ENCODE measurements at places on chromosomes 4 and X. TPM values are rescaled to one million over a fixed set of nuclear protein-coding genes. Genes with fewer than 3 reads are reported as not detected.

- peak; percentile 22 for DNase-seq
Measured at GRCh38 chr4:146311238-146311970, 97.1 kb downstream of the REELD1 start.

Gene TMPRSS11F
- total RNA-seq, result not detected

DNA sequence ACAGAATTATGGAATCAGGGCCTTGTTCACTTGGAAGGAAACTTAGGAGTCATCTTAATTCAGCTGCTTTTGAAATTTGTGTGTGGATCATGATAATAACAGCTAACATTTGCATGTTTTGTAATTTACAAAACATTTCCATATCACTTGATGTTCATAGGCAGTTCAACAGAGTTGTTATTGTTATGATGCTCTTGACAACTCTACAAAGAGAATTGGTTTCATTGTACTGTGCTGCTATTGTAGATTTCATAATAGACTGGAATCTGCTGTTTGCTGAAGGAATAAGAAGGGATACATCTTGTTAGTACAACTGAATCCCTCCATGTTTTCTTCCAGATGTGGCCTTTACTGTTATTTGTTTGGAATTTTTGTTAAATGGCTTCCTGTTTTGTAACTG, 83.5 kb downstream of the CNKSR2 start:
- DNase-seq, result no peak

DNA sequence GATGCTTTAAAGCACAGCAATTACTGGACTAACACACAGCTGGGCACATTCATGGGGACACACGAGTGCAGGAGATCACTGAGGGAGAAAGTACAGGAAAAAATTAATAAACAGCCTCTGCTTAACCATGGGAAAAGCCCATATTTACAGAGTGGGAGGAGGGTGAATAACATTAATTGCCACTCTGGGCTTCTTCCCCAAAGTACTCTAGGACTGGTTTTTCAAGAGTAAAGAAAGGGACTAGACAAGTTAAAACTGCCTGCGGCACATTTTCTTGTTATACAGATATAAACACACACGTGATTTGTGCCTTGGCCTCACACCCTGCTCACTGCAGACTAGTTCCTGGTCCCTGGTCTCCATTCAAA, 179.7 kb upstream of the TET2 start:
- DNase-seq, result no peak

Data from SJSA1 (cell line).